NCI-H1930 (cell line): ENCODE measurements at places on chromosomes 16 and 17.

DNA sequence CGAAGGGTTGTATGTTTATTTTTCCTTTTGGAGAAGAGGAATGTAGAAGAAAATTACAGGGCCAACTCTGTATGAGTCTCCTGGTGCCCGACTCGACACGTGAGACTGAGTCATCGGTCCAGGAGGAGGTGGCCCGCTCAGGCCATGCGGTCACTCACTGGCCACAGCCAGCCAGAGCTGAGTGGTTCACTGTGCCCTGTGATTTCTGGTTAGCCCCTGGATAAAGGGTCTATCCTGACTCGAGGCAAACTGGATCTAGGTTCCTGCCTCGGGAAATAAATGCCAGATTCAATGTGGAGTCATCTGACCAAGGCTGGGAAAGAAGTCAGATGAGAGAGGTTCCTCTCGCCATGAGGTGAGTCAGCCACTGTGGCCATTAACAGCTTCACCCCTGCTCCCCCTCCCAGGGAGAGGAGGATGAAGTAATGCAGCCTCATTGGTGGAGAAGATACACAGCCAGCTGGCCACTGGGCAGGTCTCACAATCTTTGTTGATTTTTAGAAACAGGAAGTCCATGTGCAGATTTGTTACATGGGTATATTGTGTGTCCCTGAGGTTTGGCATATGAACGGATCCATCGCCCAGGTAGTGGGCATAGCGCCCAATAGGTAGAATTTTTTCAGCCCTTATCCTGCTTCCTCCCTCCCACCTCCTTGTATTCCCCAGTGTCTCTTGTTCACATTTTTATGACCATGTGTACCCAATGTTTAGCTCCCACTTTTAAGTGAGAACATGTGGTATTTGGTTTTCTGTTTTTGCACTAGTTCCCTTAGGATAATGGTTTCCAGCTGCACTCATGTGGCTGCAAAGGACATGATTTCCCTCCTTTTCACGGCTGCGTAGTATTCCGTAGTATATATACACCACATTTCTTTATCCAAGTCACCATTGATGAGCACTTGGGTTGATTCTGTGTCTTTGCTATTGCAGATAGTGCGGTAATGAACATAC, 21.7 kb upstream of the USP36 start:
- no peak for DNase-seq

DNA sequence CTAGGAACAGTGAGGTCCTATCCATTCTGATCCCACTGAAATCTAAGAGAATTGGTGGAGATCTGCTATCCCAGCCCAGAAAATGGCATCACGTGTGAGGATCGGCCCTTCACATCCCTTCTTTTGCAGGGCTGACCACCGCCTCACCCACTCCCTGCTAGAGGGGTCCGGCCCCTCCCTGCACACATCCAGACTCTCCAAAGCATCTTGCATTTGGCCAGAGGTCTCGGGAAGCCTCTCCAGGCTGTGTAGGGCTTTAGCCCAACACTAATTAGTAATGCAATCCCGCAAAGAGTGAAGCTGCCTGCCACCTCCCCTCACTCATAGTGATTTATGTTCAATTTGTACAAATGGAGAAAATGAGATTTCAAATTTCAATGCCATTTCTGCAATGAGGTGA, 434.4 kb upstream of the ZFHX3 start:
- no peak for DNase-seq

- no peak for DNase-seq
Observed at GRCh38 chr17:8650119-8650499, 19.6 kb upstream of the MYH10 start.

- DNase-seq = no peak
Observed at GRCh38 chr16:262121-262745, 13.5 kb downstream of the RGS11 start.

DNA sequence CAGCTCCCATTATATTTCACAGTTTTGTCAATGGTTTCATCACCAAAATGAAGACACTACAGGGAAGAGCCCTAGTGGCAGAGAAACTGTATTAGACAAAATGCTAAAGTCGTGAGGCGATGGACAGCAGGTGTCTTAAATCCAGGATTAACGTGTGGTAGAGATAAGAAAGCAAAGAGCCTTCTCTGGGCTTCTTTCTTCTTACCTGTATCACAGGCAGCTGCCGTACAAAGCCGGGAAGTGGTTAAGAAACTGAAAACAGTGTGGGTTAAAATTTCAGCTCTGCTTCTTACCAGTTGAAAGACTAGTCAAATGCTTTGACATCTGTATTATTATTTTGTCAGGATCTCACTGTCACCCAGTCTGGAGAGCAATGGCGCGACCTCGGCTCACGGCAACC, 98.2 kb upstream of the NUDT7 start:
- DNase-seq = no peak

- no peak for DNase-seq
Observed at GRCh38 chr17:64781810-64782555, 119.9 kb upstream of the SMURF2 start.

DNA sequence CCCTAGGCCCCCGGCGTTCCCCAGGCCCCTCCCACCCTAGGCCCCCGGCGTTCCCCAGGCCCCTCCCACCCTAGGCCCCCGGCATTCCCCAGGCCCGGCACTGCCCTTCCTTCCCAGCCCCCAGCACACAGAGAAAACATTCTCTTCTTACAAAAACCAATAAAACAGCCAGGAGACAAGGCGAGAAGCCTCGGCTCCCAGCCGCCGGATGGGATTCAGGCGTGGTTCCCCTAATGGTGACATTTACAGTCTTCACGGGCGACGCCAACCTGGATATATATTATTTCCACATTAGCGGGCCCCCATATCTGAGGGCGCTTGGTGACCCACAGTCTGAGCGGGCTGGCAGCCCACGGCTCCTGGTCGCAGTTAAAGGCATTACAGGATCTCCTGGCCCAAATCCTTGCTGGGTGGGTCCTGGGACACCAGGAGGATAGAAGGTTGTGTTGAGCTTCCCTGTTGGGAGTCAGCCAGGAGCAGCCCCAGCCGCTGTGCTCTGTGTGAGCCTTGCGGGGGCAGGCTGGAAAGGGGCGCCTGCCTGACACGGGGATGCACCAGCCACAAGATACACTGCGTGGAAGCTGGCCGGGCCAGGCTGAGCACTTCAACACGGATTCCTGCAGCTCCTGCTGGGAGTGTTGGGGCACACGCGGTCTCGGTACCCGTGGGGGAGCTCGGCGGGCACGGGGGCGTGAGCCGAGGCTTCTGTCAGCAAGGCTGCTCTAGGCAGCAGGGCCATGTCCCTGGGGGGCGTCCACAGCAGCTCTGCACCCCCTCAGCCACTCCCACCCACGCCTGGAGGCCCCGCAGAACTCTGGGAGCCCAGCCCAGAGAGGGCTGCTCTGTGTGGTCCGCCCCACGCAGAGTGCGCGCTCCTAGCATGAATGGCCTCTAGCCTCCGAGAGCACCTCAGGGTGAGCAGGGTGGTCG, 83.7 kb downstream of the LMF1 start:
- no peak for DNase-seq

GRCh38 chr16:4513086-4513860, 25.3 kb downstream of the CDIP1 start:
- no peak for DNase-seq
